ENCODE measurements at places on chromosomes 4 and X.

DNA sequence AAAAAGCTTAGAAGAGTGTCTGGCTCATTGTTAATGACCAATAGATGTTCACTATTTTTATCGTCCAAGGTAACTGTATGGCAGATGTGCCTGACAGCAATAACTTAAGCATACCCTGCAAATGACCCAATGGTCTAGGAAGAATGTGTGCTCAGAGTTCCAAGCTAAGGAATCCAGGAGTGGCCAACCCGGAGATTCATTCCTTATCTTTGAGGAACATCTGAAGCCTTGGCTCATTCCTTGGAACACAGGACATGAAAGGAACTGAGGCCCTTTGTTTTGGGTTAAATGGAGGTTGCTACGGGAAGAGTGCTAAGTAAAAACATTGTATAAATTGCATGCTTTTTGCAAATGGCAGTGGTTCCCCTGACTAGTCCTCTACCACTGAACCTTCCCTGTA is 38.9 kb upstream of the EFNB1 start:
- DNase-seq = no peak

GRCh38 chr4:3708103-3708510 is 58.1 kb upstream of the ADRA2C start:
- DNase-seq = no peak

- no peak for DNase-seq
These were observed 127.4 kb upstream of the FTHL17 start for GRCh38 chrX:31199056-31199839.

DNA sequence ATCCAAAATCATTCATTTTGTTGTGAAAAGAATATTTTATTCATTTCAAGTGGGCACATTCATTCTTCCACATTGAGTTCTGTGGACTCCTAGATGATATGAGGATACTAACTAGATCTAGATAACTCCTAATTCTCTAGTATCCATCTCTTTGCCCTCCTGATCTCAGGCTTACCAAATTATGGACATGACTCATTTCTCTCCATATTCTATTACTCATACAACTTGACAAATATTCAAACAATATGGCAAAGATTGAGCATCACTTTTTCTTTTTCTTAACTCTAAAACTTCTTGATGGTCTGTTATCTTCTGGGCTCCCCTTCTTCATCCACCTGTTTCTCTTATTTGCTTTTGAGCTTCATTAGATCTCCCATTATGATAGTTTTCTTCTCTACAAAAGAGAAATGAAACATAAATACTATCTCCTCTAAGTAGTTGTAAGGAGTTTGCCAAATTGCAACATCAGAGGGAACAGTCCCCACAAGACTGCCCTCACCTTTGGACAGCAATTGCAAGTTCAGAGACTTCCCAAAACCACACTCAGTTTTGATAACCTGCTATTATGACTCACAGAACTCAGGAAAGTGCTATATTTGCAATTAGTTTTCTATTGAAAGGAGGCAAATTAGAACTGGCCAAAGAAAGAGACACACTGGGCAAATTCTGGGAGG is 422.9 kb downstream of the SPRY1 start:
- DNase-seq = no peak

All from stimulated activated CD8-positive, alpha-beta memory T cell treated with anti-CD3 and anti-CD28 coated beads, Interleukin-15, amount 100 ng/mL, for 24 hours (primary cell).